SIG-M5 (cell line): ENCODE measurements at places on chromosomes 3 and 15.

DNA sequence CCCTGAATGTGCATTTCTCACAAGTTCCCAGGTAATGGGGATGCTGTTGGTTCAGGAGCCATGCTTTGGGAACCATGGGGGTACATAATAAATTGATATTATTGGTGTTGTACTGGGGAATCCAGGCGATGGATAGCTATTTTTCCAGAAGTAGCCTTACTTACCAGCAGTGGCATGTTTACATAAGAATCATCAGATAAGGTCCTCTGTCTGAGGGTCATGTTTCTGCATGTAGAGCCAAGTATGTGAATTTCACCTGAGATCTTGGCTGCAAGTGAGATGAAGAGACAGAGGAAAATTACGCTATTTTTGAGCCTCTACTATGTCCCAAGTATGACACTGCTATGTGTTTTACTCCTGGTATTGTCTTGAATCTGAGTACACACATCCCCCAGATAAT lies 26.3 kb downstream of the GPD1L start:
- DNase-seq: no peak

GRCh38 chr3:11288021-11288491 lies 15.9 kb downstream of the ATG7 start:
- DNase-seq: no peak

GRCh38 chr3:88032245-88032644 lies 26.6 kb downstream of the CGGBP1 start:
- DNase-seq: no peak

DNA sequence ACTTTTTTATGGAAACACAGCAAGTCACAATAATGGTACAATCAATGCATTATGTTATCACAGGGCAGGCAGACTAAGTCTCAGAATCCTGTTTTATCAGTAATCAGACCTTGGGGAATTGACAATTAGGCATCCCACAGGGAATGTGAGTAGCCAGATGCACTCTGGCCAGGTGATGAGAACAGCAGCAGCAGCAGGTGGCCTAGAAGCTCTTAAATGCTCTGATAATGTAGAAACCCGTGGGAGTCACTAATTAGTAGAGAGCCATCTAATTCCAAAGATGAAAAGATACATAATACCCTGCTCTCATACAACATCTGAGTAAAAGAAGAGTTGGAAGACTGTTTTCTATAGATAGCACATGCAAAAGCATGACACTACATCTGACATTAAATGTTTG lies 12.6 kb downstream of the CEP152 start:
- DNase-seq: no peak

GRCh38 chr3:143160437-143160836 lies 40.9 kb downstream of the CHST2 start:
- no peak for DNase-seq

GRCh38 chr3:126305427-126305826 lies 51.8 kb downstream of the KLF15 start:
- no peak for DNase-seq

DNA sequence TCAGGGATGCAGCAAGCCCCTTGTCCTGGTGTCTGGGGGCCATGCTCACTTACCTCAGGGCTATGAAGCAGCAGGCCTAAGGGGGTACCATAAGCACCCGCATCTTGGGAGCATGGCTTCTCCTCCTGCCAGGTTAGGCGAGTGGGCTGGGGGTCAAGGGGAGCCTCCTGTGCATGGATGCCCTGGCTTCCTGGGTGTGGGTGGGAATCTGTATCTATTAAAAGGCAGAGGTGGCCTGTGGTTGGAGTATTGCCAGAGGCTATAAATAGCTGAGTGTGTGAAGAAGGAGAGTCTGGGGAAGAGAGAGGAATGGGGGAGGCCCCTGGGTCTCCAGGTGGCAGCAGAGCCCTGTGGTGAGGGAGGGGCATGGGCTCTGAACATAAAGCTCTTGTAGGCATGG lies 19.5 kb downstream of the ACVR2B start:
- DNase-seq: no peak

DNA sequence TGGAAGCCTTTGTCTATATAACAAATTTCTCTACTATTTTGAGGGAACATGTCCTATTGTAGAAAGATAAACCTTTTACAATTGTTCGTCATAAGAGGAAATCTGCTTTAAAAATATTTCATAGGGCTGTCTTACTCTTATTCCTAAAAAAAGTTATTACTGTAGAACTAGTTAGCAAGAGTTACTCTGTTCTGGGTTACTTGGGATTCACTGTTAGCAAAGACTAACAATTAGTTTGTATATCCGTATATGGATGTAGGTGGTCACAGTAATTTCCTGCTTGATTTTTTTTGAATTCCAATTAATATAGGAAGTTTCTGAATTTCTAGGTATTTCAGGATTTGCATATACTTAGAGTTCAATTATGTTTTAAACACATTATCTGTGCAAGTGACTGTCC lies 413.5 kb downstream of the RBMS3 start:
- no peak for DNase-seq

DNA sequence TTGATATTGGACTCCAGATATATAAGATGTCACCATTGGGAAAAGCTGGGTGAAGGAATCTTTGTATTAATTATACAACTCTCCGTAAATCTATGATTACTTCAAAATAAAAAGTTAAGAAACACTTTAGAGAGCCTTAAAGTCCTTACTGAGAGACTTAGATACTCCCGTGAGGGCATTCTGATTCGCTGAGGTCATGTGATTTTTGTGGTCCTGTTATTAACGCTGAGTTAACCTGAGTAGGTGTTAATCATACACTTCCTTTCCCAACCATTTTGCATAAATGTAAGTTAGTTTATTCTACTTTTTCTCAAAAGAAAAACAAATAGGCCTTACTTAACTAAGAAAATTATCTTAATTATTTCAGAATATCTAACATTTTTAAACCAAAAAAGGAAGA lies 67.1 kb upstream of the LMOD3 start:
- DNase-seq: no peak

DNA sequence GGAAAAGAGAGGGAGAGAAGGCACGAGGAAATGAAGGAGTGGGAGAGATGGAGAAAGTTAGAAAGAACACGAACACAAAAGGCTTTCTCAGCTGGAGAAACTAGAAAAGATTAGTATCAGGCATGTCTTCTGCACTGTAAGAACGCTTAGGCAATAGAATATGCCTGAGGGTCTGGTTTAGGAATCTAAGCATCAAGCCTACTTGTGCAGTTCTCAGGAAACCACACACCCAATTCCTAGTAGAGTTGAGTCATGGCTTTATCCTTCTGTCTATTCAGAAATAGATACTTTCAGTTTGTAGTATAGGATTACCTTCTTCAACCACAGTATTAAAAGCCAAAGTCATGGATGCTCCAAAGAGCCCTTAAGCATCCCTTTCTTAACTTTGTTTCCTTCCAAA lies 969.4 kb downstream of the NTRK3 start:
- DNase-seq: no peak

- no peak for DNase-seq
These were observed 21.0 kb upstream of the SOX2 start for GRCh38 chr3:181690769-181691168.

DNA sequence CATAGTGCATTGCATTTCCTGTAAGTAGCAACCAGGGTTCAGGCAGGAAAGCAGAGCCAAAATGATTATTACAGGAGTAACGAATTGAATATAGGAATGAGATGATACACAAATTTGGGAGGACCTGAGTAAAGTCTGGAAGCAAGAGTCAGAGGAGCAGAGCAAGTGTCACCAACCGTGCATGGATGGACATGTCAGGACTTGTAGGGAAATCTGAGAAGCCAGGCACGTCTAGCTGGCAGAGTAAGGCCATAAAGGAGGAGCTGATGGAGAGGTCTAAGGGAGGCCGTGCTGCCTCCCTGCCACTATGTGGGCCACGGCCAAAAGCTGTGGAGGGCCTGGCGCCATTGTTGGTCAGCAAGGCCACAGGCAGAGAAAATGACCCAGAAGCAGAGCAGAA lies 22.4 kb downstream of the GJD2 start:
- no peak for DNase-seq

DNA sequence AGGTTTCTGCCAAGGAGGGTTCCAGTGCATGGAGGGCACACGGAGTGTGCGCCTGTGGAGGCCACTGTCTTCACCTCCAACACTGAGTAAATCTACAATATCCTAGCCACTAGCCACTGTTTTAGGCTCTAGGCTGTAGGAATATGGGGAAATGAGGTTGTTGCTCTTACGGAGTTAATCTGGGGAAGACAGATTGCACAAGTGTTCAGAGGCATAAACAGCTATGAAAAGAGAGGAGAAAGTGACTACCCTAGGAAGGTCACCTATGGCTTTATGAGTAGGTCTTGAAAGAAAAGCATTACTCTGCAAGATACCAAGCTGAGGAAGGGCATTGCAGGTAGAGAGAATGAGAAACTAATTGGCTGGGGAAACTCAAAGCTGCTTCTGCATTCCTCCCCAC lies 85.7 kb downstream of the CYP19A1 start:
- no peak for DNase-seq

GRCh38 chr3:177827511-177828207 lies 630.4 kb upstream of the TBL1XR1 start:
- no peak for DNase-seq

GRCh38 chr3:130546920-130547679 lies 30.1 kb downstream of the COL6A6 start:
- DNase-seq: no peak

DNA sequence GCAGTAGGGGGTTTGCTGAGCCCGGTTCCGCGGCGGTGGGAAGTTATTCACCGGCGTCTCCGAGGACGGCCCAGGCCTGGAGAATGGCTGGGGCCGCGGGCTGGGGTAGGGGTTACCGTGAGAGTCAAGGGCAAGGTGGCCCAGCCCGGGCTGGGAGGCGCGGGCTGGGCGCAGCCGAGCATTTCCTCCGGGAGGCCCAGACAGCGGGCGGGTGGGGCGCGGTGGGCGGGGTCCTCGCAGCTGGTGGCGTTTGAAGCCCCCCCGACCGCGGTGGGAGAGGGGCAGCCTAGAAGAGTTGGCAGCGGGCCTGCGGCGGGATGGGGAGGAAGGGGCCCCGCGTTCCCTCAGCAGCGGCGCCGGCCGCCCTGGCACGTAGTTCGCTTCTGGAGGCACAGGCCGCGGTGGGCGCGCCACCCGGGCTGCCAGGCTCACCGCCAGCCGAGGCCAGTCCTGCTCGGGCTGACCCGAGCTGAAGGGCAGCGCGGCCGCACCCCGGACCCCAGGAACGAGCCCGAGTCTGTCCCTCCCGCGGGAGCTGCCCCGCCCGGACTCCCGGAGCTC lies 960 bp upstream of the KLF13 start:
- no peak for DNase-seq

DNA sequence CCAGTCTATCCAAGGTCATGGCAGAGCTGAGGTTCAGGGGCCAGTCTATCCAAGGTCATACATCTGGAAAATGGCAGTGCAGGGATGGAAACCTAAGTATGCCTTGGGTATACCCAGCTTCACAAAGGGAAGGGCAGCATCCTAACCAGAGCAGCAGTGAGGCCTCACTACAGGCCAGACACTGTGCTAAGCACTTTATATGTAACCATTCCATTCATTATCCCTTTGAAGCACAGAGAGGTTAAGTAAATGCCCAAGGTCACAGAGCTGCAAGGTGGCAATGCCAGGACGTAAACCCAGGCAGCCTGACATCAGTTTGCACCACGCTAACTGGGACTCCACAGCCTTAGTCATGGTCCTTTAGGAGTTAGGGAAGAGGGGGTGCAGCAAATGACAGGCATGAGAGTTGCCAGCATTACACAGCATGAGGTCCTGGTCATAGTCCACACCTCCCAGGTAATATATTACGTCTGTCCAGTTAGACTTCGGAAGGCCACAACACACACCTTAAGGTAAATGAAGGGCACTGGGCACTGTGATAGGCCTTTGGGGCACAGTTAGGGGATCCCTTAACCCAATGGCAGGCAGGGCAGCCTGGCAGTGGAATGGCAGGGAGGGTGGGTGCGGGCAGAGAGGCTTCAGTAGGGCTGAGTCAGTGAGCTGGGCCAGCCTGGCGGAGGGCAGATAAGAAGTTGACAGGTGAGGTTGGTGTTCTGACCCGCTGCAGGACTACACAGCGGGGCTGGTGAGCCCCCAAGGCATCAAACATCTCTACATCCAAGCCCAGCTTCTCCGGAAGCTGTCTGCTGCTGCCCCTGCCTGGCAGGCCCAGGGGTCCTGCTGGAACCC lies 21.1 kb upstream of the CORO2B start:
- DNase-seq: no peak

DNA sequence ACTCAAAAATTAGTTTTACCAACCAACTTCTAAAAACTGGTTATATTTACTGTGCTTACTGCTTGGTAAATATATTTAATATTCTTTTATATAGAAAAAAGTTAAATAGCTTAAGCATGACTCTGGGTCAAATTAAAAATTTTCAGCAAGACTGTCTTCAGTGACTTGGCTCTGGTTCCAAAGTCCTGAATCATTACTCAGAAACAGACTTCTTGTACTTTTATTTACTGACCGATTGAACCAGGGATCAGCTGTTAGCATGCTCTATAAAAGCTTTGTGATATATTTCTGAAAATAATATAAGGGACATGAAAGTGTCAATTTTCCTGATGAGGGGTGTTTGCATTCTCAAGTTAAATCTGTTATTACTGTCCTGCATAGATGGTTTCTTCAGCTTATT lies 164.3 kb downstream of the MCTP2 start:
- DNase-seq: no peak

GRCh38 chr15:40421246-40422157 lies 15.9 kb downstream of the IVD start:
- no peak for DNase-seq

DNA sequence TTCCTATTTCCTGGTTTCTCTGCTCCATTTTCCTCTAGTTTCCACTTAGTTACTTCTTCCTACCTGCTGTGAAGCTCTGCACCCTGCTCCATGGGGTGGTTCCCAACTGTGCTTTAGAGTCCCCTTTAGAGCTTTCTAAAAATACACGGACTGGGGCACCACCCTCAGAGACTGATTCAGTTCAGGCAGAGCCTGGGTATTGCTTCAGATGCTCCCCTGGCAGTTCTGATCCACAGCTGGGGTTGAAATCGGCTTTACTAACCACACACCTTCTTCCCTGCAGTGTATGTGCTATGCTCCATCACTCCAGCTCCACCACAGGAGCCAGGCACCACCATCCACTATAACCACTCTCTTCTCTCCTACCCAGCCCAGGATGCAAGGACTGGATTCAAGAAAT lies 12.6 kb downstream of the ANP32A start:
- no peak for DNase-seq
